ENCODE measurements at places on chromosomes 7 and 10.

DNA sequence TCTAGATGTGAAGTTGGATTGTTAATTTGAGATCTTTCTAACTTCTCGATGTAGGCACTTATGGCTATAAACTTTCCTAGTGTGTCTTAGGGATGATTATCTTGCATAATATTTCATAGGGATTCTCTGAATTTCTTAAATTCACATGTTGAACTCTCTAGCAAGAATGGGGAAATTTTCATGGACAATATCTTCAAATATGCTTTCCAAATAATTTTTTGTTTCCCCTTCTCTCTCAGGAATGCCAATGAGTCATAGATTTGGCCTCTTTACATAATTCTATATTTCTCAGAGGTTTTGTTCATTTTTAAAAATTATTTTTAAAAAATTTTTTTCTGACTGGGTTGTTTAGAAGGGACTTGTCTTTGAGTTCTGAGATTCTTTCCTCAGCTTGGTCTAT, 68.9 kb downstream of the MGAM2 start:
- DNase-seq, result no peak

DNA sequence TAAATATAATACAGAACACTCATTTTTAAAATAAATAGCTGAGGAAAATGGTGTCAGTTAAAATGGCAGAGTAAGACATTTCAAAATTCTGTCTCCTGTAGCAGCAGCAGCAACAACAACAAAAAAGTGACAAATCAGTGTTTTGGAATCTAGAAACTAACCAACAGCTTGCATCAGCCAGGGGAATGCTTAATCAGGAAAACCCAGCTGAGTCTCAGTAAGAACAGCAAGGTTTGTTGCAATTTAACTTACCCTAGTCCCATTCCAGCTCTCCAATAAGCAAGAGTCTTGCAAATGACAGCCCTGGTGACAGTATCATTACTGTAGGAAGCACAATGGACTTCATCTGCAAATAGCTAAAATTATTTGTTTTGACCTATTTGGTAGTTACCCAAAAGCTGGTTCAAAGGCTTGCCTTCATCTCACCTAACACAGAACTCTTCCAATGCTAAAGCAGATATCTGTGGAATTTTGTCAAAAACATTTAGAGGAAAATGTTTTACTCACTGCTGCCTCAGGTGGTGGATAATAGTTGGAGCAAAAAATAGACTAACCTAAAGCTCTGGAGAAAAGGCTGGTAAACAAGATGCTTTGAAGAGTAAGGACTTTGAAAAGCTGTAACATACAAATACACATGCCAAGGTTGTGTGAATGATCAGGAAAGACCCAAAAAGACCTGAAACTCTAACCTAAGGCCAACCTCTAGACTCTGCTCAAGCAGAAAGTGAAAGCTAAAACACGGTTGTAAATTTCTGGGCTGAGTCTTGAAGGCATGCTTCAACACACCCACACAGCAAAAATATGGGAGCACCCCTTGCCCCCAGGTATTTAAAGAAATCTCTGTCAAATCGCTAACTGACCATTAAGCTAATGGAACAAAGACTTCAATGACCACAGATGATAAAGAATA, 9.9 kb upstream of the ARHGAP22 start:
- DNase-seq, result no peak

DNA sequence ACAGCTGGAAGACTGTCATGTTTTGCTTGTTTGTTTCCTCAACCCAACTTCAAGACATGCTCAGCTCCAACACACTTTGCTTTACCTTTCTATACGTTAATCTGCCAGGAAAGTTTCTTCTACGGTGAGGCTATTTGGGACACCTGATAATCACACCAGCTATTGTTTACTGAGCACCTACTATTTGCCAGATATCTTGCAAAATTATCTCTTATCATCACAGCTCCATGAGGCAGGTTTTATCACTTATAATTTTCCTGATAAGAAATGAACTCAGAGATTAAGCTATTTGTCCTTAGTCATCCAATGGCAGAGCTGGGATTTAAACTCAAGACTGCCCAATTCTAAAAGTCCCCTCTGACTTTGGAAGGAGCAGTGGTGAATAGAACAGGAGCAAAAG, 117.4 kb downstream of the CREB5 start:
- no peak for DNase-seq

- no peak for DNase-seq
Measured at GRCh38 chr7:39666562-39666961, 43.2 kb downstream of the RALA start.

DNA sequence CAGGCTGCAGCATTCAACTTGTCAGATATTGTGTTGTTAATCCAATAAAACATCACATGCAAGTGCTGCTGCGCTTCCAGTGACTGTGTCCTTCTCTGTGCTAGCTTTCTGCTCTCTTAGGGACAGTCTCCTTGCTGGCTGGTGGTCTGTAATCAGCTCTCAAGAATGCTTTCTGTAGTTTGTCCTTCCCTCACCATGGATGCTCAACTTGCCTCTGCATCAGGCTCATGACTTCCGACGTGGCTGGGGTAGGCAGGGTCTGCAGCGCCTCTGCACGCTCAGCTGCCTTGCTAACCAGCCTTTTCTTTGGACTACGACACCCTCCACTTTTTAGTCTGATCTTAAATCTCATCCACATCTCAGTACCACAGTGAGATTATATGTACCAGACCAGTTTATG, 58.3 kb downstream of the MMRN2 start:
- no peak for DNase-seq

- no peak for DNase-seq
Measured at GRCh38 chr7:108367314-108367713, 88.9 kb downstream of the NRCAM start.

GRCh38 chr10:85648279-85648754, 718.3 kb downstream of the GRID1 start:
- DNase-seq, result no peak

DNA sequence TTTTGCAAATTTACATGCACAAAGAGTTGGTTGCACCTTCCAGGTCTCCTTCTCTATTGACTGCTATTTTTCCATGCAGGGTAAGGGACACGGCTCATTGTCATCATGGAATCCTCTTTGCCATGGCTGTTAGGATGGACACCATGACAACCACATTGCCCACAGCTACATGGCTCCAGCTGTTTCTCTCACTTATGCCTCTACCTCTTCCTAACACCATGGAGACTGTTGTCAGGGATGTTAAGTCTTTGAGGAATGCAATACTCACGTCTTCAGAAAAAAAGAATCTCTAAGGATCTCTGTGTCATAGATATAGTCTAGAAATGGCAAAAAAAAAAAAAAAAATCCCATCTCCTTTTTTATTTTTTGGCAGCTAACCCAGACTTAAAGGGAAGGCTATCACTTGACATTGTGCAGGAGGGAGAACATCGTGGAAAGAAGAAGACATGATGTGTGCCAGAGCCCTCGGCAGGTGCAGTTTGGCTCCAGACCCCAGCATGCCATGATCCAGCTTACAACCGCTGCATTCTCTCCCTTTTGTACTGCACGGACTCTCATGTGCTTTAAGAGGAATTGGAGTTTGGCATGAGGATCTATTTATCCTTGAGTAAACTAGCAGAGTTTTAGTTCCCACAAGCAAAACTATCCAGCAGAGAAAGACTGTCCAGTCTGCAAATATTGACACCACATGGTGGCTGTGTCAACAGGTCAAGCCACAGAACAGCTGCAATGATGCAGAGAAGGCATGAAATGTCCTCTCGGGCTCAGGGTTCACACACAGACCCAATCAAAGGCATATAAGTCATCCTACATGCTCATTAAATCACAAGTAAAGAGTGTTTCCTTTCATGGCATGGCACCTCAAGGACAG, 70.8 kb downstream of the FRMD4A start:
- DNase-seq, result no peak

- DNase-seq, result no peak
Measured at GRCh38 chr10:79472951-79473350, 27.5 kb upstream of the ZCCHC24 start.

DNA sequence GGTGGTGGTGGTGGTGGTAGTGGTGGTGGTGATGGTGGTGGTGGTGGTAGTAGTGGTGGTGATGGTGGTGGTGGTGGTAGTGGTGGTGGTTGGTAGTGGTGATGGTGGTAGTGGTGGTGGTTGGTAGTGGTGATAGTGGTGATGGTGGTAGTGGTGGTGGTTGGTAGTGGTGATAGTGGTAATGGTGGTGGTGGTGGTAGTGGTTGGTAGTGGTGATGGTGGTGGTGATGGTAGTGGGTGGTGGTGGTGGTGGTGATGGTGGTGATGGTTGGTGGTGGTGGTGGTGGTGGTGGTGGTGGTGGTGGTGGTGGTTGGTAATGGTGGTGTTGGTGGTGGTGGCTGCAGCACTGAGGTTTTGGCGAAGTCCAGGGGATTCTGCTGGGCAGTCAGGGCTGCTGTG, 58.5 kb downstream of the TMEM130 start:
- no peak for DNase-seq

DNA sequence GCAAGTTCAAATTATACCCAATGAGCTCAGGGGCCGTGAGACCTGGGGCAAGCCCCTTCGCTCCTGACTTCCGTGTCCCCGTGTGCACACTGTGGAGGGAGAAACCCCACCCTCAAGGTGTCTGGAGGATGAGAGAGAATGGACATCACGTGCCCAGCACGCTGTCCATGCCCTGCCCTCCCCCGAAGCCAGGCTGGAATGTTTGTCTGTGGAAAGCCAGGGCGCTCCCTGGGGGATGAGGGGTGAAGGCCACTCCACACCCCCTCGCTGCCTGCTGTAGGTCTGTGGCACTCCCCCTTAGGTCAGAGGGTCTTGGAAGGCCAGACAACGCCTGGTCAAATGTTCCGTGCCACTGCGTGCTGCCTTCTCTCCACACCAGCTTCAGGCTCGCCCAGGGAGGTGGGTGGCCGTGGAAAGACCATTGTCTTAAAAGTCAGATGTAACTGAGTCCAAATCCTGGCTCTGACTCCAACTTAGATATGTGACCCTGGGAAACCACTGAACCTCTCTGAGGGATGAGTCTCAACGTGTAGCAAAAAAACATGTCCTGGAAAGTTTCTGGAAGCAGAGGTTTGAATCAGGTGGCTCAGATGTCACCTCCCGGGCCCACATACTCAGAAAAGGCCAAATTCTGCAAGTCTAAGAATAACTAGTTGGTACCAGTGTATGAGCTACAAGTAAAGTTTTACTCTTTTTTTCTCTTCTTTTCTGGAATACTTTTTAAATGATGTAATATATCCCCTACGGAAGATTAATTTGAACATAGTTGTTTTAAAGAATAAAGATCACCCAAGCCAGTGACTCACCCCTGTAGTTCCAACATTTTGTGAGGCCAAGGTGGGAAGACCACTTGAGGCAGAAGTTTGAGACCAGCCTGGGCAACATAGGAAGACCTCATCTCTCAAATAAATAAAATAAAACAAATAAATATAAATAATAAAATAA, 24.9 kb downstream of the RCC1L start:
- no peak for DNase-seq

DNA sequence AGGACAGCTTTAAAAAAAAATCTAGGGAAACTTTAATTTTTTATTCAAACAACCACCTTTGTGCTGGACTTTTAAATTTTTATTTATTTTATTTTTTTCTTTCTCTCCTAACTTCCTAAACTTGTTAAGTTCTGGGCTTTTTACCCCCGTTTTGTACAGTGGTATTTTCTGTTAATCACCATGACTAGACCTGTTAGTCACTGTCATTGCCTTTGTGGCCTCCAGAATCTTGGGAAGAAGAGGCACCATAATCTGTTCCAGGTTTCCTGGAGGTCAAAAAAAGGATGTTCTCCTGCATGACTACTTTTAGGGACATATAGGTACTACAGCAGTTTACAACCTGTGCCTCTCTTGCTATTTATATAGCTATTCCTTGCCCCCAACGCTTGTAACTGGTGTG, 31.1 kb upstream of the DDX50 start:
- DNase-seq, result no peak

GRCh38 chr7:17944720-17945119, 4.4 kb upstream of the SNX13 start:
- no peak for DNase-seq

Measured in stimulated activated CD4-positive, alpha-beta T cell treated with anti-CD3 and anti-CD28 coated beads, Interleukin-15, amount 100 ng/mL, for 1 hour (primary cell).